NCI-H146 (cell line): ENCODE measurements at places on chromosomes 2 and 18.

GRCh38 chr2:234558642-234559041, 61.8 kb upstream of the ARL4C start:
- no peak for DNase-seq

GRCh38 chr2:64260817-64261216, 116.6 kb upstream of the PELI1 start:
- DNase-seq, result no peak

- DNase-seq, result peak; percentile 52
Observed at GRCh38 chr18:37322492-37323035, 243.0 kb downstream of the CELF4 start.

DNA sequence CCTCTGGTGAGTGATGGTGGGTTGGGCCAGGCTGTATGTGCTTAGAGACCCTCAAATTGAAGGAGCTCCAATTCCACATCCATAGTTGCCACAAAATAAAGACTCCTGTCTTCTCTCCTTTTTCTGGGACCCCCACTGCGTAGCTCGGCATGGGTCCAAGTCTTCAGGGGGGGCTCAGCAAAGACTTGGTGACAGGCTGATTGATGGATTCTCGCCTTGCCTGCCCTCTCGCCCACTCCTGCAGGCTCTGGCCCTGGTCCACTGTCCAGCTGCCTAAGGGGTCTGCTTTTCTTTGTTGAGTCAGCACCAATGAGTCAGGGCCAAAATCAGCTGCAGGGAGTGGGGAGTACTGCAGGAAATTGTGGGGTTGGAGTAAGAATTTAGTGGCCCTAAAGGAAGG, 21.5 kb downstream of the RPL37A start:
- DNase-seq, result no peak
